Epithelial cell of prostate (primary cell): ENCODE measurements at places on chromosomes 13 and 19.

- no peak for DNase-seq
Measured at GRCh38 chr13:73412933-73413332, 354.1 kb downstream of the KLF5 start.

GRCh38 chr19:8688930-8689329 lies 9.7 kb downstream of the ACTL9 start:
- no peak for DNase-seq

DNA sequence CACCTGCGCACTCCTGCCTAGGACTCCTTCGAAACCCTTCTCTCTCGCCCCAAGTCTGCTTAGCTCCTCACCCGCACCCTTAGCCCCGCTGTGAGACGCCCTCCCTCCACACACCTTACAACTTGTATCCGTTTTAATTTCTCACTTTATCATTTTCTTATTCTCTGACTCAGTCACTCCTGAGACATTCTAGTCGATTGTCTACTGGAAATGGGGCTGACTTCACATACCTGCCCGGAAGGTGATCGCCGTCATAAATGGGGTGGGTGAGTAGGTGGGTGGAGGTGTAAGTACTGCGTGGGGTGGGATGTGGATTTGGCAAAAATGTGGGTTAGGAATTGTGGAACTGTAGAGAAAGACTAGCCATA lies 714 bp downstream of the NDFIP2 start:
- peak; percentile 22 for DNase-seq

DNA sequence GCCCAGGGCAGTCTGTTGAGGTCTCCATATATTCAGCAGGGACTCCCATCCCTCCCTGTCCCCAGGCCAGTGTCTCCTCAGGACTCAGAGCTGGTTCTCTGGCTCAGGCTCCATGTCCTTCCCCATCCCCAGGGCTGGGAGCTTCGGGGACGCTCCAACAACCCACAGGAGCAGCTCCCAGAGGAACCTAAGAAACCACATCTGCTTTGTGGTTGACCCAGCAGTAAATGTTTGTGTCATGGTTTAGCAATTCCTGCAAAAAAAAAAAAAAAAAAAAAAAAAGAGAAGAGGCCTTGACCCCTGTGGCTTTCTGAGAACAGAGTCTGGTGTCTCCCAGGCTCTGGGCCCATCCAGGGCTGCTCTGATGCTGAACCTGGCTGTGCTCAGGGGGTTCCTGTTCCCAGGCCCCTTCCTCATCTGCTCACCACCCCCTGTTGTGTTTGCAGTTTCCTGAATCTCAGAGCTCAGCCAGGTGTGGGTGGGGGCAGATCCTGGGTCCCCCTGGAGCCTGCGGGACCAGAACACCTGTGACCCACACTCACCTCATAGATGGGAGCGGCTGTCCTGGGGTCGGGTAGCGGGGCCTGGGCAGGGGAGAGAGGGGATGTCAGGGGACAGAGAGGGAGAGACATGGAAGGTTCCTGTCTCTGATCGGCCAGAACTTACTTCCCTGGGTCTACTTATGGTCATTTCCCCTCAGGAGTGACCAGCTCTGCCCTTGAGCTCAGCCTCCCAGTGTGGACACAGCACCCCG lies 25.2 kb upstream of the CEACAM1 start:
- DNase-seq, result no peak

DNA sequence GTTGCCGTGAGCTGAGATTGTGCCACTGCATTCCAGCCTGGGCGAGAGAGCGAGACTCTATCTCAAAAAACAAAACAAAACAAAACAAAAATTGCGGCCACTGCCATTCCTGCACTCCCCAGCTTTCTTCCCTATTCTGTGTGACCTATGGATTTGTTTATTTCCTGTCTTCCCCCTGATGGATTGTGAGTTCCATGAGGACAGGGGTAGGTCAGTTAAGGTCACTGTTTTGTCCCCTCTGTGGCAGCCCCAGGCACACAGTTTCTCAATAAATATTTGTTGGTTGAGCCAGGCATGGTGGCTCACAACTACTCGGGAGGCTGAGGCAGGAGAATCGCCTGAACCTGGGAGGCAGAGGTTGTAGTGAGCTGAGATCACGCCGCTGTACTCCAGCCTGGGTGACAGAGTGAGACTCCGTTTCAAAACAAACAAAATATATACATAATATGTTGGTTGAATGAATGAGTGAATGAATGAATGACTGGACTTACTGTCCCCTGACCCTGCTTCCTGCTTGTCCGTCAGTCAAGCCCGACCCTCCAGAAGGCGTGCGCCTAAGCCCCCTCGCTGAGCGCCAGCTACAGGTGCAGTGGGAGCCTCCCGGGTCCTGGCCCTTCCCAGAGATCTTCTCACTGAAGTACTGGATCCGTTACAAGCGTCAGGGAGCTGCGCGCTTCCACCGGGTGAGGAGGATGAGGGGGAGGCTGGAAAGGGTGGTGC lies 5.0 kb downstream of the EBI3 start:
- DNase-seq, result no peak

- DNase-seq, result peak; percentile 84
Measured at GRCh38 chr13:48400850-48401291, 12.0 kb downstream of the LPAR6 start.

DNA sequence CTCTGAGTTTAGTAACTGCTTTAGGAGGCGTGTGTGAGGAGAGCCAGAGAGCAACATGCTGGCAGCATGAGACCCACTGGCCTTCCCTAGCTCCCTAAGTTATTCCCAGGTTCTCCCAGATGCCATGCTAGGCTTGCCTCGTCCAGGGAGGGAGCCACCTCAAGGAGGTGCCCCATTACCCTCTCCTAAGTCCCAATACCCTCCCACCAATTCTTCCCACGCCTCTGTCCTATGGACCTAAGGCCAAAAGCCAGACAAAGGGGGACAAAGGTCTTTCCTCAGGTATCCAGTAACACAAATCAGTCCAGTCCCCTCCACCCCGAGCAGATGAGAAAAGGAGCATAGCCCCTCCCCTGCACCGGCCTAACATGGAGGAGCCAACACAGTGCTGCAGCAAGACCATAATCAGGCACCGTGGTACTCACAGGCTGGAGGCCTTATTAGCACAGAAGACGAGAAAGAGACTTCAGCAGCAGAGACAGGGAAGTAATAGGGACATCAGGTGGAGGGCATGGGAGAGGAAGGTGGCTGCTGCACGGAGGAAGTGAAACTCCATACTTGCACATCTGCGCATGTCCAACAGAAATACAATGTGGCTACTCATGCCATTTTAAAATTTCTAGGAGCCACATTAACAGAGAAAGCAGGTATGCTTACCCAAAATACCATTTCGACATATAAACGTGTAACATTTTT lies 46.3 kb downstream of the BRD4 start:
- DNase-seq, result no peak

GRCh38 chr19:40726279-40726678 lies 9.4 kb downstream of the ITPKC start:
- DNase-seq, result no peak

GRCh38 chr13:96811049-96811448 lies 183.2 kb downstream of the OXGR1 start:
- no peak for DNase-seq

- no peak for DNase-seq
Measured at GRCh38 chr13:58093394-58093793, 461.9 kb downstream of the PCDH17 start.

DNA sequence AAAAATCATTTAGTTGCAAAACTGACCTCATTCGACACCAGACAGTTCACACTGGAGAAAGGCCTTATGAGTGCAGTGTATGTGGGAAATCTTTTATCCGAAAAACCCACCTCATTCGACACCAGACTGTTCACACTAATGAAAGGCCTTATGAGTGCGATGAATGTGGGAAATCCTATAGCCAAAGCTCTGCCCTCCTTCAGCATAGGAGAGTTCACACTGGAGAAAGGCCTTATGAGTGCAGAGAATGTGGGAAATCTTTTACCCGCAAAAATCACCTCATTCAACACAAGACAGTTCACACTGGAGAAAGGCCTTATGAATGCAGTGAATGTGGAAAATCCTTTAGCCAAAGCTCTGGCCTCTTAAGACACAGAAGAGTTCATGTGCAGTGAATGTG lies 7.1 kb upstream of the ZNF134 start:
- no peak for DNase-seq

DNA sequence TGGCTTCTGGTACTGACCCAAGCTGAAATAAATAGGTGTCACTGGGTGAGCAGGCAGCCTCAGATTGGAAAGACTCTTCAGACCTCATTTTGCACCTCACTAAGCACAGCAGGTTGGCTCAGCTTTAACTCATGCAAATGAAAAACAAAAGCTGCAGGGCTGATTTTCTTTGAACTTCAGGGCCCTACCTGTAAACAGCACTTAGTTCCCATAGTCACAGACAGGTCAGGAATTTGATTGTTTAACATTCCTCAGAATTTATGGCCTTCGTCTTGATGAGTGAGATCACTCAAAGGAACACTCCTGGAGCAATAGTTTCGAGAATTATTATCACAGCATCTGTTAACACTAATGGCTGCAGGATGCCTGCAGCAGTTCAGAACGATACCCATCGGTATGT lies 718.5 kb downstream of the EFNB2 start:
- DNase-seq, result peak; percentile 49

DNA sequence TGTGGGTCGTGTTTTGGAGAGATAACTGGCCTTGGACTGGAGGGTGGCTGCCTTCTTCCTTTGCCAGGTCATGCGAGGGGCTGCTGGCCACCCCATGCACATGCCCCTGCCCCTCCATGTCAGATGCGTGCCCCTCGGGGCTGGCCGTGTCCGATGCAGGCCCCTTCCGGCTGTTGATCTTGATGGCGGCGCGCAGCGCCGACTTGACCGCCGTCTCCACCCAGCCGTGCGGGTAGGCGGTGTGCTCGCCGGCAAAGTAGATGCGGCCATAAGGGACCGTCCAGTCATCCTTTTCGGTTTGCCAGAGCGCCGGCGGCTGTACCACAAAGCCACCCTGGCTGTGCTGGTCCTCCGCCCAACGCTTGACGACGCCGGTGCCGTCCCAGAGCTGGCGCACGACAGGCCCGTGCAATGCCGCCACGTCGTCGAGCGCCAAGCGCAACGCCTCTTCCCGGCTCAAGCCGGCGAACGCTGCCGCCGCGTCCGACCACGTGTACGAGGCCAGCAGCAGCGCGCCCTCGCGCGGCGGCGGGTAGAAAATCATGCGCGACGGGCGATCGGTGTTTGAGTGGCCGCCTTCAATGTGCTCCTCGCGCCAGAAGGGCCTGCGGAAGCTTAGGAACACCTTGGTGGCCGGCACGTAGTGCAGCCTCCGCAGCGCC lies 6.9 kb downstream of the IL4I1 start:
- no peak for DNase-seq

DNA sequence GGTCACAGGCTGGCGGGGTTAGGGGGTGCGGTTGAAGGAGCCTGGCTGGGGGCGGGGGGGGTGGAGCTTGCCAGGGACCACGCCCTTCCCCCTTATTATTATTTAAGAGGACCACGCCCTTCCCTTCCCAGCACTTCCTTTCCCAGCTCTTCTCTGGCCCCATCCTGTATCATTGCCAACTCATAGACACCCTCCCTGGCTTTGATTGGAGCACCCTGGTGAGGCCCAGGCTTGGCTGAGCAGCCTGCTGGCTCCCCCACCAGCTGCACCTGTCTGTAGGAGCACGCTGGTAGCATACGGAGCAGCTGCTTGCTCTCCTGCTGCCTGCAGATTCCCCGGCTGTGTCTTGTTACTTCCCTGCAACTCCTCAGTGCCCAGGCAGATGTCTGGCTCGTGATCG lies 62.5 kb upstream of the PDX1 start:
- DNase-seq, result no peak

GRCh38 chr19:13103581-13104359 lies 1.1 kb upstream of the LYL1 start:
- no peak for DNase-seq

DNA sequence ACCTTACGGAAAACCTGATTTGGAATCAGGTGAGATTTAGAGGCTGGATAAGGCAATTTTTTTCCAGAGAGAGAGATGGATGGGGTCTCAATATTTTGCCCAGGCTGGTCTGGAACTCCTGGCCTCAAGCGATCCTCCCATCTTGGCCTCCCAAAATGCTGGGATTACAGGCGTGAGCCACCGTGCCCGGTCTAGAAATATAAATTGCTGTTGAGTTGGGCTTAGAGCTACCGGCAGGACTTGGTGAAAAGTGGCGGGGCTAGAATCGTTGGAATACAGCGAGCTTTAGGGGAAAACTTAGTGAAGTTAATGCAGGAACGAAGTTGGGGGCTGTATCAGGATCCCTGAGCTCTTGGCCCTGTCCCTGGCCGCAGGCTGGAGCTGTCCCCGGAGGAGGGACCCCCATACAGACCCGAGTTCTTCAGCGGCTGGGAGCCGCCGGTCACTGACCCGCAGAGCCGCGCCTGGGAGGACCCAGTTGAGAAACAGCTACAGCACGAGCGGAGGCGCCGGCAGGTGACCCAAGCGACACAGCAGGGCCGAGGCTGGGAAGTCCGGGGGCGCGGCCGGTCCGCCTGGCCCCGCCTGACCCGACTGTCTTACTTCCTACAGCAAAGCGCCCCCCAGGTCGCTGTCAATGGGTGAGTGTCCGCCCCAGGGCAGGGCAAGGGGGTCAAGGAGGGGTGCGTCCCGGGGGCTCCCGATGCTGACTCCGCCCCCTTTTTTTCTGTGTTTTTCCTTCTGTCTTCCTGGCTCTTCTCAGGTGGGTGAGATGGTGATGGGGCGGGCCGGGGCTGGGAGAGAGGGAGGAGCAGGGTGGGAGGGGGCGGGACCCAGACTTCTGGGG lies 7.6 kb downstream of the EPS8L1 start:
- DNase-seq, result no peak

- no peak for DNase-seq
Measured at GRCh38 chr13:98466634-98467236, 110.2 kb downstream of the STK24 start.

DNA sequence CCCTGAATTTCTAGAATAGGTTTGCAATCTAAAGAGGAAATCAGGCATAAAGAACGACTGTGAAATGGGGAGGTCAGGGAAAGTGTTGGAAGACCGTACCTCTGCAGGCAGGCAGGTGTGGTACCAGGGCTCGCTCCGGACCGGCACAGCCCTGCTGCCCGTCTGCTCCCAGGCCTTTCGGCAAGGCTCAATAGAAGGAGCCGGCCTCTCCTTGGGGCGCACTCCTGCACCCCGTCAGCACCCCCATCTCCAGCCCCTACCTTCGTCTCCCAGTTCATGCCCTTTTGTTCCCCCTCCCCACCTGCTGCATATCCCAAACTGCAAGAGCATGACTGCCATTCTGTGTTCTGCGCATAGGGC lies 139.8 kb upstream of the SOX1 start:
- no peak for DNase-seq

DNA sequence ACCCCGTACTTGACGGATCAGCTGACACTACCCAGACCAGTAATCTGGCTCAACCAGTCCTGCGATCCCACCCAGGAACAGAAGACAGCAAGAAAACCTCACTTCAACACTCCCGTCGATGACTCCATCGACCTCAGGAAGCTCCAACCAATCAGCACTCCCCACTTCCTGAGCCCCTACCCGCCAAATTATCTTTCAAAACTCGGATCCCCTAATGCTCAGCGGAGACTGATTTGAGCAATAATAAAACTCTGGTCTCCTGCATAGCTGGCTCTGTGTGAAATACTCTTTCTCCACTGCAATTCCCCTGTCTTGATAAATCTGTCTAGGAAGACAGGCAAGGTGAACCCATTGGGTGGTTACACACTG lies 1.2 kb downstream of the LSM4 start:
- no peak for DNase-seq

- no peak for DNase-seq
Measured at GRCh38 chr13:34179481-34179880, 361.5 kb downstream of the RFC3 start.

GRCh38 chr13:94632226-94632980 lies 30.7 kb downstream of the GPR180 start:
- no peak for DNase-seq
